Activated naive CD8-positive, alpha-beta T cell treated with anti-CD3 and anti-CD28 coated beads, Interleukin-2, amount 10 ng/mL, durations not matched to agents 7 days and 5 days (primary cell): ENCODE measurements at places on chromosomes 6 and 20. TPM values are rescaled to one million over a fixed set of nuclear protein-coding genes. Genes with fewer than 3 reads are reported as not detected.

Gene PROCR
- total RNA-seq = 2.1 TPM

Gene ECT2L
- not detected for total RNA-seq

Gene NRM
- total RNA-seq = 33.9 TPM

Gene DEFB132
- total RNA-seq = not detected

Gene CST4
- total RNA-seq = not detected

Gene RBM24
- not detected for total RNA-seq

Gene TNFAIP3
- total RNA-seq = 88.6 TPM

Gene CST1
- not detected for total RNA-seq

Gene SAMD3
- 51.0 TPM for total RNA-seq

Gene DSE
- total RNA-seq = 3.9 TPM

Gene CDH26
- total RNA-seq = 2.5 TPM

Gene TUBB2B
- total RNA-seq = not detected

Gene HDGFL1
- total RNA-seq = not detected

Gene ZKSCAN8
- 30.7 TPM for total RNA-seq

Gene CTCFL
- not detected for total RNA-seq

Gene RRAGD
- 9.3 TPM for total RNA-seq

Gene ANGPT4
- total RNA-seq = not detected

Gene PHF1
- total RNA-seq = 105 TPM

Gene ARMH2
- 2.2 TPM for total RNA-seq

Gene TRAPPC3L
- total RNA-seq = not detected

Gene PI16
- total RNA-seq = 0.37 TPM

Gene RBBP8NL
- not detected for total RNA-seq

Gene PRR18
- not detected for total RNA-seq

Gene LHFPL5
- not detected for total RNA-seq

Gene LCA5
- 0.08 TPM for total RNA-seq

Gene TAGAP
- 112 TPM for total RNA-seq

Gene HTR1B
- total RNA-seq = not detected

Gene EEF1A2
- 0.26 TPM for total RNA-seq

Gene BTN1A1
- total RNA-seq = not detected

Gene CPXM1
- 0.25 TPM for total RNA-seq

Gene MCM3
- 182 TPM for total RNA-seq

Gene MAP3K5
- 18.3 TPM for total RNA-seq

Gene C20orf204
- total RNA-seq = 9.8 TPM

Gene SPEF1
- not detected for total RNA-seq

Gene ANKEF1
- total RNA-seq = 7.6 TPM

Gene ME1
- total RNA-seq = 0.50 TPM

Gene PNRC1
- total RNA-seq = 264 TPM

Gene MDFI
- not detected for total RNA-seq

Gene SNRNP48
- 21.6 TPM for total RNA-seq

Gene TAF11
- 31.0 TPM for total RNA-seq

Gene RAB44
- not detected for total RNA-seq

Gene SIRPB1
- 6.5 TPM for total RNA-seq

Gene SMIM8
- total RNA-seq = 11.9 TPM
